Suprapubic skin (tissue), 4 donors: ENCODE measurements at places on chromosomes 6 and 20.

- H3K27me3 ChIP-seq, result no peaks in the 10 kb centered on the region
- H3K36me3 ChIP-seq, result peaks cover 43% of the 10 kb centered on the region
- no peak overlapping the region for H3K27ac ChIP-seq
Observed at GRCh38 chr20:49818816-49819215, 6.2 kb downstream of the SLC9A8 start.

- no peak overlapping the region for H3K27ac ChIP-seq
- H3K27me3 ChIP-seq, result no peaks in the 10 kb centered on the region
- no peaks in the 10 kb centered on the region for H3K4me1 ChIP-seq
- DNase-seq, result no peak
- no peak overlapping the region for H3K4me3 ChIP-seq
Observed at GRCh38 chr6:93568169-93568568, 148.8 kb upstream of the EPHA7 start.

DNA sequence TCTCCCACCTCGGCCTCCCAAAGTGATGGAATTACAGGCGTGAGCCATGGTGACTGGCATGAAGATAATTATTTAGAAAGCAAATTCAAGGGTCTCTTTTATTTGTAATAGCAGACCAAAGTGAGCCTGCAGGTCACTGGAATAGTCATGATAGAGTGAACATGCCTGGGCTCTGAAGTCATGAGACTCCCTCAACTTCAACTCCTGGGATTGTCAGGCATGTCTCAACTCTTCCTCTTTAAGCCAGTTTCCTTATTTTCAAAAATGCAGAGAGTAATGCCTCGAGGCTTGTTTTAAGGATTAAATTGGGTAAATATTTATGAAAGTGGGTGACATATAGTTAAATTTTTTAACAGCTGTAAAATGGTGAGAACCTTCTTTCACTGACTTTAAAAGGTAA, 22.7 kb upstream of the HECA start:
- H3K4me3 ChIP-seq, result no peak overlapping the region
- no peaks in the 10 kb centered on the region for H3K36me3 ChIP-seq
- no peak for DNase-seq
- H3K27ac ChIP-seq, result no peak overlapping the region

DNA sequence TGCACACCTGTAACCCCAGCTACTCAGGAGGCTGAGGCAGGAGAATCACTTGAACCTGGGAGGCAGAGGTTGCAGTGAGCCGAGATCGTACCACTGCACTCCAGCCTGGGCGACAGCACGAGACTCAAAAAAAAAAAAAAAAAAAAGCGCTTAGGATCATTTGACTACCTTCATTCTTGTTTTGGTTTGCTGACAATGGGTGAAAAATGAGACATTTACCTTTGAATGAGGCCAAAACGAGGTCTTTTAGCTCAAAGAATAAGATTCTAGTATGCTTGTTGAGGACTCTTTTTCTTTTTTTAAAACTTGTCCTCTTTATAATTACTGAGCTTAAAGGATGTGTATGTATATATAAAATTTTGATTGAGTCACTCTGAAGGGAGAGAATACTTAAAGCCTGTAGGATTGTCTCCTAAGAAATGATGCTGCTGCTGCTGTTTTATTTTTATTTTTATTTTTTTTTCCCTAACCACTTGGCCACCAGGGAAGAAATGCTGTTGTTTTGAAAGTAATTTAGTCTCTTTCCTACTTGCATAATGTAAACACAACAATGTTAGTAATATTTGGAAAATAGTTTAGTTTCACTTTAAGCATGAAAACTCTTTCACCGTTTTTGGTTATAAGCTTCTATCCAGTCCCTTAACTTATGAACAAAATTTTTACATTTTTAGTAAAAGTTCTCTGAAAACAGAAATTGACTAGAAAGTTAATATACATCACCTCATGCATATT, 7.9 kb downstream of the UBR2 start:
- peaks cover 34% of the 10 kb centered on the region for H3K4me1 ChIP-seq
- no peak overlapping the region for H3K4me3 ChIP-seq
- no peak for DNase-seq
- H3K36me3 ChIP-seq, result peaks cover 25% of the 10 kb centered on the region

- H3K4me3 ChIP-seq, result no peak overlapping the region
- H3K27ac ChIP-seq, result no peak overlapping the region
- H3K36me3 ChIP-seq, result no peaks in the 10 kb centered on the region
- DNase-seq, result no peak
- no peaks in the 10 kb centered on the region for H3K27me3 ChIP-seq
Observed at GRCh38 chr6:103578115-103578514, 1281.6 kb downstream of the HACE1 start.

DNA sequence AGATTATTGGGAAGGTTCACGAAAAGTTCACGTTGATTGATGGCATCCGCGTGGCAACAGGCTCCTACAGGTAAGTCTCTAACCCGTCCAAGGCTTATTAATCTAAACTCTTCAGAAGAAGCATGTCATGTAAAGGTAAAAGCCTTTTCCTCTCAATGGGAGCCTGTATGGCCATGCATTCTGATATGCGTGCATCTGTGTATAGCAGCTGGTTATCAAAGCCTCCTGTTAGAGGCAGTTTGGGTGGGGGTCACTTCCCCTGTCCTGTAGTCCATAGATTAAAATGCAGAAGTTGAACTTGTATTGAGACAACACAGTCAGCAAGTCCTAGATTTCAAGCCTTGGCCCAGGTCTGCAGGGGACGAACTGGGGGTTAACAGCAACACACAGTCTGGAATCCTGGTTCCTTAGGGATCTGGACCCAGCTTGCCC, 14.2 kb upstream of the DHX35 start:
- peaks cover 3% of the 10 kb centered on the region for H3K36me3 ChIP-seq
- no peak overlapping the region for H3K27ac ChIP-seq
- no peak for DNase-seq
- H3K4me1 ChIP-seq, result no peaks in the 10 kb centered on the region
- no peak overlapping the region for H3K4me3 ChIP-seq

DNA sequence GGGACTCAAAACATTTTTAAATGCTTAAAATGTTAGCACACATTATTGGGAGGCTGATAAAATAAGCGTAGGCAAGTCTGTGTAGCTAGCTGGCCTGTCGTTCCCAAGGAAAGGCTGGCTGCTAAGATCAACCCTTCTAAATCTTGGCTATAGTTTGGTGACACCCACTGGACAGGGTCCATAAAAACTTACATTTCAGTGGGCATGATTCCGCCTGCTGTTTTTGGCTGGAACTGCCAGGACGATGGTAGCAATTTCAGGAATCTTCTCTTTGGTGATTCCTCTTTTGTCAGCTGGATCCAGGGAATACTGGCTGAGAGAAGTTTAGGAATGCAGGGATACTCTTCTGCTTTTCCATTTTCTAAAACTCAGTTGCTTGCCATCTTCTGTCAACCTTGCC, 162.2 kb downstream of the NKAIN2 start:
- H3K4me3 ChIP-seq, result no peak overlapping the region
- H3K4me1 ChIP-seq, result no peaks in the 10 kb centered on the region
- H3K27me3 ChIP-seq, result no peaks in the 10 kb centered on the region
- H3K36me3 ChIP-seq, result no peaks in the 10 kb centered on the region

DNA sequence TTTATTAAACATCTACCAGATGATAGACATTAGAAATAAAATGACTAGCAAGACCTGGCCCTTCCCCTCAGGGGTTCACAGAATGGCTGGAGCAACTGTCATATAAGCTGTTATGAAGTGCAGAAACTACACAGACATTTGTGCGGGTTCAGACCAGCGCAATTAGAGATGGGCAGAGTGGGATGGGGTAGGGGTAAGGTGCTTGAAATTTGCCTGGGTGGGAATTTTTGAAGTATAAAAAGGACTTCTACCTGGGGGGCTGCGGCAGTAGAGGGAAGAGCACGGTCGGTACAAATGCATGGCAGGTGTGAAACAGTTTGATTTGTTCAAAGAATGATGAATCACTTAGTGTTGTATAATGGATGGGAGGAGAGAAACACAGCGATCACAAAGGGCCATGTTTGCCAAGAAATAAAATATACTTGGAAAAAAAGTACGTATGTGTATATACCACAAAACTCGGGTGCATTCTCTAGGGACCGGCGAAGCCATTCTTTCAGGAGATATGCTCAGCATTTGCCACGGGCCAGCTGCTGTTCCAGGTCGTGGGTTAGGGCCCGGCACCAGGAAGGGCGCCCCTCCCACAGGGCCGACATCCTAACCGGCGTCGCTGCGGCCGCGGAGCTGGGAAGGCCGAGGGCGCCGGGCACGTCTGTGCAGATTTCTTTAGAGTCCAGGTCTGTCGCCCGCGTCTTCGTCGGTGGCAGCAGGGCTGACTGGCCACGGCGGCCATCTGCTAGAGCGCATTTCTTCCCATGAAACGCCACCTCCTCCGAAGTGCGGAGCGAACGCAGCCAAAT, 809 bp upstream of the NOL7 start:
- H3K36me3 ChIP-seq, result peaks cover 33% of the 10 kb centered on the region
- DNase-seq, result peak; percentile 82
- peaks cover 27% of the 10 kb centered on the region for H3K4me1 ChIP-seq
- H3K27ac ChIP-seq, result peak overlapping the region; percentile 95

DNA sequence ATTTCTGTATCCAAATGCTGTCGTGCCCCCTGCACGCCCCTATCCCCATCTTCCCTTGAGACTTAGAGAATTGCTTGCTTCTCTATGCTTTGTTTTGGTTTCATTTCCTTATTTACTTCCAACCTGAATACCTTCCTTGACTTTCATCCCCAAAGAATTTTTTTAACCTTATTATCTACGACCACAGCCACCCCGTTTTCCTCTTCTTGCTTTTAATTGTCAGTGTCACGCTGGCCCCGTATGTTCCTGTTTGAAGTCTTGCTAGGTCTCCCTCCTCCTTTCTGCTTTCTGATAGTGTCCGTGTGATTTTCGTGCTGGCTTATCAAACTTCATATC, 40.1 kb downstream of the RNF217 start:
- no peak for DNase-seq
- H3K4me1 ChIP-seq, result peaks cover 14% of the 10 kb centered on the region
- H3K27ac ChIP-seq, result no peak overlapping the region
- H3K4me3 ChIP-seq, result peak overlapping the region; percentile 13
- H3K36me3 ChIP-seq, result no peaks in the 10 kb centered on the region
- H3K27me3 ChIP-seq, result no peaks in the 10 kb centered on the region

GRCh38 chr20:43379239-43379917, 78.3 kb upstream of the SRSF6 start:
- no peaks in the 10 kb centered on the region for H3K4me1 ChIP-seq
- no peak overlapping the region for H3K4me3 ChIP-seq
- no peaks in the 10 kb centered on the region for H3K36me3 ChIP-seq
- no peak for DNase-seq
- H3K27me3 ChIP-seq, result peaks cover 15% of the 10 kb centered on the region
- no peak overlapping the region for H3K27ac ChIP-seq

DNA sequence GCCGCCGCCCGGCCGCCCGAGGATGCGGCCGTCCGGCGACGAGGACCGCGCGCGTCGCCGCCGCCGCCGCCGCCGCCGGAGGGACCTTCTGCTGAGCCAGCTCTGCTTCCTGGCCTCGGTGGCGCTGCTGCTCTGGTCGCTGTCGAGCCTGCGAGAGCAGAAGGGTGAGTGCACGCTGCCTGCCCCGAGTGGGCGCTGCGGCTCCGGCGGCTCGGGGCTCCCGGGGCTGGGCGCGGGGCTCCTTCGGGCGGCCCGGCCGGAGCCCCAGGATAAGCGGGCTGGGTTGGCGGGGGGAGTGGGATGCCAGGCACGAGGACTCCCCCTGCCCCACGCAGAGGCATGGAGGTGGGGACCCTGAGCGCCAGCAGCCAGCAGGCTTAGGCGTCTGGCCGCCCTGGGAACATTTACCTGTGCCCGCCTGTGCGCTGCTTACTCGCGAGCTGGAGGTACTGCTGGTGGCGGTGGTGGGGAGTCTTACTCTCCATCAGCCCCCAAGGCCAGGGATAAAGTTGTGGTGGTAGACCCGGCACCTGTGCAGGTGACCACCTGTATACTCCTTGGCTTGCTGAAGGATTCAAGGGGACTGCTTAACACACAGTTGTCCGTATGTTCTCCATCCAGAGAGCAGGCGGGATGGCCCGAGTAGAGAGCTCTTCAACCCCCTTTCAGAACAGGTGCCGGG, 520 bp downstream of the SLC24A3 start:
- peak overlapping the region; percentile 59 for H3K27ac ChIP-seq
- peaks cover 14% of the 10 kb centered on the region for H3K27me3 ChIP-seq
- H3K36me3 ChIP-seq, result no peaks in the 10 kb centered on the region
- DNase-seq, result peak; percentile 78

GRCh38 chr6:153485072-153485471, 354.0 kb upstream of the RGS17 start:
- no peaks in the 10 kb centered on the region for H3K27me3 ChIP-seq
- no peak overlapping the region for H3K4me3 ChIP-seq
- H3K4me1 ChIP-seq, result no peaks in the 10 kb centered on the region

DNA sequence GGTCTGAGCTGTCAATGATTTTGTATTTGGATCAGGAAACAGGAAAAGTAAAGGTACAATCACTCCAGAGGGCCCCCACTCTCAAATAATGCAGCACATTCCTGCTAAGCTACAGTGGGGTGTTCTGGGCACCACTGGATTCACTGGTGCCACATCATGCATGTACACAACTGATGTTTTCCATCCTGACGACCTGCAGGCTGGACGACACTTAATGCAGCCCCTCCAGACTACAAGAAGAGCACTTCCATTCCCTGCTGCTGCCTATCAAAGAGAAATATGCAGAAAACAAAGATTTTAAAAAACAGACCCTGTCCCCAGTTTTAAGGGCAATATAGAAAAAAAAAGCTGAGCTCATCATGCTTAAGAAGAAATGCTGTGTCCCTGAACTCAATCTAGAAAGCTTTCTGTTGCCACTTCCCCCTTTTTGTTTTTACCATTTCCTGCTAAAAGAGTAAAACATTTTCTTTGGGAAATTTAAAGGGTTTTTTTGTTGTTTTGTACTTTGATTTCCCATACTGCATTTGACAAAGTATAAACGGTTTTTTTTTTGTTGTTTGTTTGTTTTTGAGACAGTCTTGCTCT, 35.5 kb downstream of the ABHD12 start:
- DNase-seq, result no peak
- H3K27ac ChIP-seq, result no peak overlapping the region
- H3K27me3 ChIP-seq, result no peaks in the 10 kb centered on the region
- H3K36me3 ChIP-seq, result no peaks in the 10 kb centered on the region

- no peaks in the 10 kb centered on the region for H3K36me3 ChIP-seq
- no peak for DNase-seq
- no peaks in the 10 kb centered on the region for H3K4me1 ChIP-seq
Observed at GRCh38 chr20:37615340-37616109, 78.3 kb upstream of the CTNNBL1 start.

- H3K27me3 ChIP-seq, result no peaks in the 10 kb centered on the region
- no peaks in the 10 kb centered on the region for H3K36me3 ChIP-seq
- no peaks in the 10 kb centered on the region for H3K4me1 ChIP-seq
- H3K27ac ChIP-seq, result no peak overlapping the region
Observed at GRCh38 chr6:101462576-101462975, 69.1 kb downstream of the GRIK2 start.

GRCh38 chr20:38143646-38144554, 21.2 kb downstream of the TGM2 start:
- peaks cover 15% of the 10 kb centered on the region for H3K4me1 ChIP-seq
- DNase-seq, result no peak
- H3K36me3 ChIP-seq, result no peaks in the 10 kb centered on the region
- no peak overlapping the region for H3K27ac ChIP-seq
- no peaks in the 10 kb centered on the region for H3K27me3 ChIP-seq
- no peak overlapping the region for H3K4me3 ChIP-seq

DNA sequence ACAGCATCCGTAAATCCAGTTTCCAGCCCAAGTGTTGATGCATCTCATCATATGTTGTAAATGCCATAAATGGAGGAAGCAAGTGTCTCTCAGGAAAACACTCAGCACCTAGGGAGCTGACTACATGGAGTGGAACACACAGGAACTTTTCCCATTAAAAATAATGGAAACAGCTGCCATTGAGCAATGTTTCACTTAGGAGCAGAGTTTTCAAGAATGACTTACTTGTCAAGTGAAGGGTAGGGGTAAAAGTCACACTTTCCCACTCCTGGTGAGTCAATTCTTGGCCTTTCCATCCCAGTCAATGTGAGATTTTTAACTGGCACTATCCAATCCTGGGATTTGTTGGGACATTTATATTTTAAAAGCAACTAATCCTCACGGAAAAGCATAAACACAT, 119.4 kb upstream of the ASF1A start:
- H3K36me3 ChIP-seq, result no peaks in the 10 kb centered on the region
- no peak overlapping the region for H3K27ac ChIP-seq
